ENCODE measurements at places on chromosomes 5 and 9. TPM values are rescaled to one million over a fixed set of nuclear protein-coding genes. Genes with fewer than 3 reads are reported as not detected.

Gene HSPB3
- 6.9 TPM for total RNA-seq

Gene SPINK6
- not detected for total RNA-seq

Gene TMEM232
- 25.7 TPM for total RNA-seq

Gene SLC6A18
- not detected for total RNA-seq

Gene XRCC4
- total RNA-seq = 9.4 TPM

Gene SOX30
- total RNA-seq = under 0.01 TPM

Gene SHC3
- 49.3 TPM for total RNA-seq

Gene PCDHB6
- total RNA-seq = 3.3 TPM

Gene MYMK
- total RNA-seq = not detected

Gene SLC46A2
- not detected for total RNA-seq

Gene SOHLH1
- total RNA-seq = not detected

Gene DMRT3
- not detected for total RNA-seq

Gene FOXD4L5
- under 0.01 TPM for total RNA-seq

Gene ANXA2R
- 0.41 TPM for total RNA-seq

Gene CCNO
- total RNA-seq = not detected

Gene HTR4
- 1.2 TPM for total RNA-seq

Gene LRRTM2
- total RNA-seq = 99.5 TPM

Gene IRX2
- total RNA-seq = under 0.01 TPM

Gene FYB1
- 1.6 TPM for total RNA-seq

Gene GDNF
- not detected for total RNA-seq

Gene NDST1
- 16.3 TPM for total RNA-seq

All from frontal cortex (tissue), 4 donors.